ENCODE measurements at places on chromosomes 5 and 9.

DNA sequence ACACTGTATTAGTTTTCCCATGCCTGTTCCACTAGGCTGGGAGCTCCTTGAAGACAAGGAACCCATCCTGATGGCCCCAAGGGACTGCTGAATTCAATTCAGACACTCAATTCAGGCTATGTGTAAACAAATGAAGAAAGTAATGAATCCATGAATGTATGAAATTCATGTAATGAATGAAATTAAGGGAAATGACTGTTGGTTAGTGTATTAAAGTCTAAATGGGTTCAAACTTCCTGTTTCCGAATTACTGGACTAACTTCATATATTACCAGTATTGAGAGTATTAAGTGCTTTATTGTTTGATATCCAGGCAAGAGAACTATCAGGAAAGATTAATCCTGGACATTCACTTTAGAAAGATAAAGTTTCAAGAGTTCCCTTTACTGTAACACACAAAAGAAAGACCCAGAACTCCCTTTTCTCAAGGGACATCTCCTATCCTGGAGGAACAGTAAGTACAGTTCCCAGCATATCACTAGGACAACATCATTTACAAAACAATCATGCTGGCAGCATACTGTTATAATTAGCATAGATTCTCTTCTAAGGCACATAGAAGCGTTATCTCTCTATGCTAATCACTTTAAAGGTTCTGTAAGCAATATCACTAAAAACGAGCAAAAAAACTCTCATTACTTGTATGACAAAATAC lies 28.5 kb upstream of the IFNK start:
- DNase-seq: no peak

- no peak for DNase-seq
Measured at GRCh38 chr5:151270599-151270998, 17.6 kb downstream of the GM2A start.

DNA sequence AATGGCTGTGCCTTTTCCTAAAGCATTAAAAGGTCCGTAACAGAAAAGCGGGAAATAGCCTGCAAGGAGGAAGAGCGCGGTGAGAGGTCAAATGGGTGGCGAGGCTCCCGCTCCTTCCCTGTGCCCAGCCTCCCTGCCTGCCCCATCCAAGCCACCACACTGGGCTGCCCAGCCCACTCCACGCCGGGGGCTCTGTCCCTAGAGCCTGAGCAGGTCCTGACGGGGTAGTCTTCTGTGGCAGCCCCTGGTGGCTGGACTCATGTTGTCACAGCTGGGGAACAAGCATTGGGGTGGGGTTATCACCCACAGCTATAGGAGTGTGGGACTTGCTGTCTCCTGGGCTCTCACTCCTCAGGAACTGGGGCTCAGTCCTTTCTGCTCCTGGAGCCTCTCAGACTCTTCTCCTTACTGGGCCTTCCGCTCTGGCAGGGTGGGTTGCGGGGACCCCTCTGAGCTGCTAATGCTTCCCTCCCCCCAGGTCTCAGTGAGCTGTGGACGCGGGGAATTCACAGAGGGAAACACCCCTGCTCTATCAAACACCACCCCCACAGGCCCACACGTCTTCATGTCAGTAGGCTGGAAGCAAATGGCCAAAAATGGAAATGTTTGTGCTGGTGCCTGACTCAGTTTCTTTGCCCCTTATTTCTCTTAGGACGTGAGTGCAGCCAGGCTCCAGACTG lies 152.4 kb upstream of the PHYKPL start:
- no peak for DNase-seq

GRCh38 chr5:76524101-76524835 lies 98.9 kb downstream of the F2RL2 start:
- DNase-seq: no peak

DNA sequence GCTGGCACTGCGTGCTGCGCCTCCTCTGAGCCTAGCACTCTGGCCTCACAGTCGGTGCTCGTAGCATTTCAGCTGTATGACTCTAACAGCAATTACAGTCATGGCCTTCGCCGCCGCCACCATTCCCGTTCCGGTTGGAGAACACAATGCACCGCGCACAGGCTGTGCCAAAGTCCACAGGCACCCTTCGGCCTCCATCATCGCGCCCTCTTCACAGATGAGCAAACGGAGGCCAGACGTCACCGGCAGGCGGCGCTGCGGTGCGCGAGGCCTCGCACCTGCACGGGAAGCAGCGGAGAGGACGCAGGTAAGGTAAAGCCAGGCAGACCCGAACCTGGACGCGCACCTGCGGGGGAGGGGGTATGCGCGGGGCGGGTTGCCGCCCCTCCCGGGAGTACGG lies 128.9 kb downstream of the BARX1 start:
- peak; percentile 29 for DNase-seq

- DNase-seq: no peak
Measured at GRCh38 chr5:5619546-5619945, 197.1 kb downstream of the ICE1 start.

DNA sequence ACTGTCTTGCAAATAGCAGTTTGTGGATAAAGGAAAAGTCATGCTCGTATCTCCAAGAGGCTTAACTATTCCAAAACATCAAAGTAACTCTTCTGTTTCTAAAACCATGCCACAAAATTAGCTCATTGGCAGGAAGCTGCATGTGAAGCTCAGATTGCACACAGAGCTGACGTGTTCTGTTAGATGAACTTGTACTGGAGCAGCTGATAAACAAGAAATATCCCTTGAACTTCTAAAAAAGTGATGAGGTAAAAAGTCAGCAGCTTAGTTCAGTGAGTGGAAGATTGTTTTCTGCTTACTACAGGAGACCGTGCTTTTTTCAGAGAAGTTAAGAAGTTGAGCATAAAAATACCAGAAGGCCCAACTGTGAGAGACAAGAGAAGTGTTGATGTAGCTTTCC lies 113.2 kb downstream of the SLC12A2 start:
- DNase-seq: no peak

DNA sequence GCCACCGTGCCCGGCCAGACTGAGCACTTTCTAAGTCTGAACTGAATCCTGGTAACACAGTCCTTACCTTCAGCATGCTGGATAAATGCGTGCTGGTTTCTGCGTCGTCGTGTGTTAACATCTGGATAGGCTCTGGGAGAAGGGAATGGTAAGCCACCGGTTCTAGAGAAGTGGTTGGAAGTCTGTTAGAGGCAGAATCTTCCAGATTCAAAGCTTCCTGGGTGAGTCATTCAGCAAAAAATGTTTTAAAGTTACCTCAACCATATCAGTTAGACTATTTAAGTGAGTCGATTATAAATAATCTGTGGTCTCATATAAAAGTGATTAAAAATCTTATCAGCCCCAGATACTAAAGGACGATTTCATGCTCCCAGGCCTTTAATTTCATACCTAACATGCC lies 256.5 kb upstream of the NFIL3 start:
- DNase-seq: no peak

GRCh38 chr9:115945009-115945431 lies 208.6 kb upstream of the PAPPA start:
- DNase-seq: no peak

- DNase-seq: peak; percentile 6
Measured at GRCh38 chr9:88991066-88992034, at the start of gene S1PR3. Gene S1PR3, plus strand, starts transcription at chr9:88991468. Its CDS starts 9,733 bp downstream, at chr9:89001201.

DNA sequence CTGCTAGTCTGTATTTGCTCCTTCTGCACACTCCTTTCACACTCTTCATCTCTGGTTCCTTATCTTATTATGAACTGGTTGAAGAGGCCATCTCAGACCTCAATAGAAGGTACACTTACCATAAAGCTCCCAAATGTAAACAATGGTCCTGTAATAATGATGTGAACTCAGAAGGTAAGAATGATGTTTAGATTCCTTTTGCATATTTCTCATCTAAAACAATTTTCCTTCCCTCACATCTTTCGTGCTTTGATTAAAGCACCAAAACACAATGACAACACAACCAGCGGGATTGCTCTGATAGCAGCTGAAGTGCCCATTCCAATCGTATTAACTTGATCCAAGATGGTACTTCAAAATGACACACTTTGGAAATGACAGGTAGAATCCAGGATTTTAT lies 34.3 kb downstream of the NFIB start:
- no peak for DNase-seq

GRCh38 chr5:76805821-76806505 lies 12.9 kb upstream of the F2RL1 start:
- no peak for DNase-seq

DNA sequence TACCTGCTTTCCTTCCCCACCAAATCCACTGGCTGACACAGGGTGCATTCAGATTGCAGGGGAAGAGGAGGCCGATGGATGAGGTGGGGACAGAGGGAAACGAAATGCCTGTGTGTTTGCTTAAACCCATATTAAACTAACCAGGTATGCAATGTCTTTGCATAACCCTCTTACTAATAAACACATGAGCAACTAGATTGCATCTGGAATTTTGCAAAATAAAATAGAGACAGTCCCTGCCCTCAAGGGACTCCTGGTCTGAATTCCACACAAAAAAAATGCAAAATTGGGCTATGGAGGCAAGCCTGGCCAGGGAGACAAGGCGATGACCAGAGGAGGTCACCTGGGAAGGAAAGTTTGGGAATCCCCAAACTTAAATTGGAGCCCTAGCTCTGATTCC lies 202.9 kb downstream of the ACTL7B start:
- no peak for DNase-seq

DNA sequence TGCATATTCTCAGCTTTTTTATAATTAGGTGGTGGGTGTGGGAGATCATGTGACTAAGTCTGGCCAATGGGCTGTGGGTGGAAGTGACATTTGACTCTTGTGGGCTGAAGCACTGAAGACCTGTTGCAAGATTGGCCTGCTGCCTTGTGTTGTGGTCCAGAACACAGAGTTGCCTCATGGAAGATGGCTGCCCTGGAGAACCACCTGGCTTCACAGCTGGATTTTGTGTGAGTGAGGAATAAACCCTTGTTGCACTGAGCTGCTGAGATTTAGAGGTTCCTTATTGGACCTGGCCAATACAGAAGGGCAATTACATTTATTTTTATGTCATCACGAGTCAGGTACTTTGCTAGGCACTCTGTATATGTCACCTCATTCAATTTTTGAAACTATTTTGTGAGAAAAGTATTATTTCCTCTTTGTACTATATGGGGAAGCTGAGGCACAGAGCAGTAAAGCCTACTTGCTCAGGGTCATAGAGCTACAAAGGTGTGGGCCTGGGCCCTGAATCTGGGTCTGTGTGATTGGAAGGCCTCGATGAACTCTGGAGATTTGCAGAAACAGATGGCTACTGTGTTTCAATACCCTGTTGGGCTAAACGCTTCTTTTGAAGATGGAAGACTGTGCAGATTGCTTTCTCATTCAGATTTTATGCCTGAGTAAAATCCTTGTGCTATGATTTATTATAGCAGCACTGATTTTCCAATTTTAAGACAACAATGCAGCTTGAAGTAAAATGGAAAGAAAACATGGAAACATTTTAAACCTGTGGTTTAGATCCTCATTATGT lies 71.2 kb upstream of the TBC1D2 start:
- no peak for DNase-seq

DNA sequence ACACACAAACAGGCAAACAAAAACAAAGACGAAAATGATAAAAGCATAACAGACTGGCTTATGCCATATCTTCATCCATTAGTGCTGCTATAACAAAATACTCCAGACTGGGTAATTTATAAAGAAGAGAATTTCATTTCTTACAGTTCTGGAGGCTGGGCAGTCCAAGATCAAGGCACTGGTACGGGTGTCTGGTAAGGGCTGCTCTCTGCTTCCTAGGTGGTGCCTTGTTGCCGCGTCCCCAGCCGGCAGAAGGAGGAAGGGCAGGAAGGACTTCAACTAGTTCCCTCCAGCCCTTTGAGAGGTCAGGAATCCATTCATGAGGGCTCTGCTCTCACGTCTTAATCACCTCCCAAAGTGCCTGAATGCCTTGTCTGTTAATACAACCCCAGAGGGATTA lies 122.6 kb downstream of the BOD1 start:
- no peak for DNase-seq

DNA sequence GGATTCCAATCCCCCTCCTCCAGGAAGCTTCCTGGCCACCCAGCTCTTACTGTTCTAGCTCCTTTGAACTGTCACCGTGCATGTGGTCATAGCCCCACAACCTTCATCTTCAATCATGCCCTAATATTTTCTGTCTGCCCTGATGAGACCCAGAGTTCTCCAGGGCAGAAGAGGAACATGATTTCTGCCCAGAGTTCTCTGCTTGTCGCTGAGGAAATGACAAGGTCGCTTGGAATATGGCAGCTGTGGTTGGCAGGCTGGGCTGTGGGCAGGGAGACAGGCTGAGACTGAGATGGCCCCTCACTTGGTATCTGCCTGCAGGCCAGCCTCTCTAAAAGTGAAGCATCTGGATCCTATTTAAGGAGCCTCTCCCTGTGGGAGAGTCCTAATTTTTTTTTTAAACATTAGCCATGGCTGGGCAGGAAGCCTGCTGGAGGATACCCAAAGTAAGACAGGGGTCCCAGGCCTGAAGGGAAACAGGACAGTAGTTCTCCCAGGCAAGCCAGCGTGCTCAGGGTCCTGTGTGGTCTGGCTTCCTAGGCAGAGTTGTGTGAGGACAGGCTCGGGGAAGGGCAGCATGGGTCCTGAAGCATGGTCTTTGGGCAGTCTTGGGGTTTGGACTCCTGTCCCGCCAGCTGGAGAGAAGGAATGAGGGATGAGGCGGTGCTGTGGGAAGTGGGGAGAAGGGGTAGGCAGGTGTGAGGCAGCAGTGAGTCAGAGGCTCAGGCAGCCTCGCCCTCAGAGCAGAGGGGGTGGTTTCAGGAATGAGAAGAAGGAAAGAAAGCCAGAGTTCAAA lies 242.1 kb downstream of the FSTL4 start:
- no peak for DNase-seq

DNA sequence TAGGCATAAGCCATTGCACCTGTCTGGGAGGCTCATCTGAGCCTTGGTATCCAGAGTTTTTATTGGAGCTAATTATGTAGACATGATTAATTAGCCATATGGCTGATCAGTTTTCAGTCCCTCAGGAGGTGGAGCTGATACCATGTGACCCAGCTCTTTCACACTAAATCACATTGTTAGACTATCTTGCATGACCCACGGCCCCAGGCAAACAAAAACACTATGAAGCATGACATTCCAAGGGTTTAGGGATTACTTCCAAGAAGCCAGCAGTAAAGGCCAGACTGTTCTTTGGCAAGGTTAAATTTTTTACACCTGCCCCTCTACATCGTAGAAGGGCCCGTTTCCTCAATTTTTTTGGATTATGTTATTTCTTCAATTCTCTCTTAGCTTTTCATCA lies 5.0 kb upstream of the C5orf24 start:
- no peak for DNase-seq

DNA sequence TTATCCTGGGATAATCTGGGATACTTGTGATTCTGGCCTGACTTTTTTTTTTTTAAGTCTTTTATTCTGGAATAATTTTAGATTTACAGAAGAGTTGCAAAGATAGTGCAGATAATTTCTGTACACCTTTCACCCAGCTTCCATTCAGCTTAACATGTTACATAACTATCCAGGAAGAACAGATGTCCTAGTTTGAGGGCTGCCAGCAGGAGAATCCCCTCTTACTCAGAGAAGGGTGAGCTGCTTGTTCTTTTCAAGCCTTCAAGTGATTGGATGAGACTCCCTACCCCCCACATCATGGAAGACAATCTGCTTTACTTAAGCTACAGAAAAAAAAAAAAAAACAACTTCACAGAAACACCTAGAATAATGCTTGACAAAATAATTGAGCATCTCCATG lies 254.2 kb downstream of the TRIM32 start:
- no peak for DNase-seq

- DNase-seq: no peak
Measured at GRCh38 chr5:147860641-147861025, 17.9 kb upstream of the SCGB3A2 start.

Measured in stimulated activated CD8-positive, alpha-beta memory T cell treated with anti-CD3 and anti-CD28 coated beads, Interleukin-7, amount 100 ng/mL, for 24 hours (primary cell).